ENCODE measurements at places on chromosomes 11 and 22.
A peak's percentile ranks its signal among the peaks of the same experiment; 100 is the strongest.

DNA sequence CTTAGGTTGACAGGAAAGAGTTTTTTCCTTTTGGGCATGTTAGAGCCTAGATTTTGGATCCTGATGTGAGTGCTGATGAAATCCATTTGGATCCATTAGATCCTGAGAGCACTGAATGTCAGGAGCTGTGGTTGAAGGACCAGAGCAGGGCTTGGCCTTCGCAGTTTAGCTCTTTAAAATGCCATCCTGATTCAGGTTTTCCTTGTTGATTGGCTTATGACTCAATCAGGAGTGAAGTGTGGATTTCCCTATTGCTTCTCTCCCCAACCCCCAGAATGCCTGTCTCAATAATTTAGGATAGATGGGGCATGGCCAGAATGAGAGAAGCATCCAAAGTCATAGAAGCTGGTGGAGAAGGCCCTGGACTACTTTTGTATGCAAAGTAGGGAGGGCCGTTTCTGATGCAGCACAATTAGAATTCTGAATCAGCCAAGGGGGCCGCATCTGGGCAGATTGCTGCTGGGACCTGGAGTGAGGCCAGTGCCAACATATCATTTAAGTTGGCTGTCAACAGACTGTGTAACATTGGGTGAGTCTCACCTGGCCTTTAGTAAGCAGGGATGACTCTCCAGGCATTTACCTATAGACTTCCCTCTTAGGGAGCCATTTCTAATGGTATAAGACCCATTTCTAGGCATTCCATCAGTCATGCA is 80.5 kb downstream of the TEAD1 start:
- no peak for DNase-seq

GRCh38 chr11:126188332-126189108 is 22.9 kb downstream of the RPUSD4 start:
- DNase-seq, result no peak

DNA sequence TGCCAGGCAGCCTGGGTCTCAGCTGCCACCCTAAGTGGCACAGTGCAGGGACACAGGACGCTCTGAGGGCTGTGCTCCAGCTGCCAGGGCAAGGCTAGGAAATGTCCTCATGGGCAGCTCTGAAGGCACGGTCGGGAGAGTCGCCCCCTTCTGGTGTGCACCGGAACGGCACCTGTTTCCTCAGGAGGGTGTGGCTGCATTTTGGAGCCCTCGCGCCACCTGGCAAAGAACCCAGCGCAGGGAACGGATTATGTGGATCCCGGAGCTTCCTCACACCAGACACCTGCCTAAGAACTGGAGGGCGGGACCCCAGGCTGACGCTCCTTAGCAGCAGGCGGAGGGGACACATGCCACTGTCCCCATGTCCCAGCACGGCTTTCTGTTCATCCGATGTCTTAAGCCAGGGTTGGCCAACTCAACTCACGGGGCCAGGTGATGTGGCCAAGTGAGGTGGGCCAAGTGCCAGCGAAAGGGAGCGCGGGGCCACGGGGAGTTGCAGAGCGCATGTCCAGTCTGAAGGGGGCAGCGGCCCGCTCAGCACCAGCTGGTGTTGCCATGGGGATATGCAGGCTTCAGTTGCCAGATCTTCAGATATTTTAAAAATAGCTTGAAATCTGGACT is 5.1 kb upstream of the SLC22A8 start:
- peak; percentile 77 for DNase-seq

- no peak for DNase-seq
These were observed 26.9 kb downstream of the MICAL3 start for GRCh38 chr22:17997456-17997855.

GRCh38 chr11:107405260-107405659 is 52.4 kb downstream of the CWF19L2 start:
- no peak for DNase-seq

DNA sequence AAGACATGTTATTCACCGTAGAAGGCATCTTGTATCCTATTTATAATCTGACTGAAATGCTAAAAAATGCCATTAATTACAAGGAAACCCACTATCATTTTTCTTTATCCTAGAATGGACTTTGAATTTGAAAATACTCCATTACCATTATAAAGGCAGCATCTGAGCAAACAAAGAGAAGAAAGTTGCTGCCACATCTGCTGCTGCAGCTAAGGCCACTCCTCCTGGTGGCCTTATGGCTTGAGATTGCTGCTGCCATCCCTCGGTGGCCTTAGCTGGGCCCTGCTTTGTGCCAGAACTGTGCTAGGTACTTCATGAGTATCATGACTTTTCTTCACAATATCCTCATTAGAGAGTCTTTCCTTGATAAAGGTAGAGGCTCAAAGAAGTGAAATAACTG is 1210.1 kb upstream of the TENM4 start:
- no peak for DNase-seq

GRCh38 chr11:88320149-88320559 is 17.4 kb downstream of the CTSC start:
- DNase-seq, result no peak

DNA sequence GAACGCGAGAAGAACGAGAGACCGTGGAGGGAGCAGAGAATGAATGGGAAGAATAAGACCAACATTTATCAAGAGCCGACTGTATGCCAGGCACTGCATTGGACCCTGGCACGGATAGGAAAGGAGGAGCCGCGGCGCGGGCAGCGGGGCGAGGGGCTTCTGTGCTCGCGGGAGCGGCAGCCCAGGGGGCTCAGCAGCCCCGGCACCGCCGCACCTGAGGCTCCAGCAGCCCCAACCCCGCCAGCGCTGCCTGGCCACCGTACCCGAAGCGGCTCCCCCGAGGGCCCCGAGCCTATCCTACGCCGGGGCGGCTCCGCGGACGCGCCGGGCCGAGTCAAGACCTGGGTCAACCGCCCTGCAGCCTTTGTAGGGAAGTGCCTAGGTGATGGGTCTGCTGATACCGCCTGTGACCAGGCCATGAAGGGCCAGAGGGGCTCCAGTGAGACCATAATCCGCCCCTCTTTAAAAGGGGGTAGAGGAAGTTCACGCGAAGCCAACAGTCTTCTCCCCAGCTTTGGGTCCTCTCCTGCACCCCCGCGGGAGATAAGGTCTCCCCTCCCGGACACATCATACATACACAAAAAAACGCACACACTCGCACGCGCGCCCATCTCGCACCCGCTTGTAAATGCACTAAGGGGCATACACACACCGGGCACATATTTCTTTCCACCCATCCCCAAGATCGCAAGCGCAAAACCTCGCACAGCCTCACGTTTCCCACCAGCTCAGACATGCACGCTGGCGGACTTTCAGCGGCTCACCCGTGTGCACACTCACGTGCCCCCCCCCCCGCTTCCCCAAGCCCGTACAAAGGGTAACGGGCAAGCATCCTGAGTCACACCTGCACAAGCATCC is 935 bp upstream of the RTN4RL2 start:
- DNase-seq, result no peak

GRCh38 chr11:130431331-130431773 is 2.9 kb upstream of the ADAMTS8 start:
- peak; percentile 64 for DNase-seq

DNA sequence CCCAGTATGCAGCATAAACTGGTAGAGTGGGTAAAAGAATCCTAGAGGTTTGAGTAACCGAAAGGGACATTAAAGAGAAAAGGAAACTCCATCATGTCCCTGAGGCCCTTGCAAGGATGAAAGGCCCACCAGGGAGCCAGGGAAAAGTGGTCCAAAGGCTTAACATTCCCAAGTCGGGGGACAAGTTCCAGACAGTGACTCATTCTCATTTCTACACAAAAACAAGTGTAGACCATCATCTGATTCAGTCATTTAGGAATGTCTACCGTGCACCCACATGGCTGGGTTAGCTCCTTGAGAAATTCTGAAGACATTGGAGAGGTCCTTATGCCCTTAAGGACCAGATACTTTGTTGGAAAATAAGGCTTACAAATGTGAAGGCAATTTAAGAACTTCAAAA is 4.8 kb upstream of the NOX4 start:
- no peak for DNase-seq

- no peak for DNase-seq
These were observed 29.7 kb downstream of the TRMU start for GRCh38 chr22:46365166-46365624.

DNA sequence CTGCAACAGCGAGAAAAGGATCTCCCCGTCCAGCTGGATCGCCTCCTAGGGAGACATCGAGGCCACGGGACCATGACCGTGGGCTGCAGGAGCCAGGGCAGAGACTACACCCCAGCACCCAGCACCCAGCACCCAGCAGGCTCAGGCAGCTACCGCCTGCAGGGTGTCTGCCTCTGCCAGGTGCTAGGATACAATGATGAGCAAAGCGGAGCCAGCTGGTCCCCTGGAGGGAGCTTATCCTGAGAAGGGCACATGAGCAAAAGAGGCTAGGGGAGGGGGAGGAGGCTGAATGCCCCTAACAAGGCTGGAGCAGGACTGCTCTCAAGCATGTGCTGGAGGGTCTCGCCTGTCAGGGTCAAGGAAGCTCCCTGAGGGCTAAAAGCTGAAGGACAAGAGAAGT is 4.8 kb upstream of the CASTOR1 start:
- no peak for DNase-seq

DNA sequence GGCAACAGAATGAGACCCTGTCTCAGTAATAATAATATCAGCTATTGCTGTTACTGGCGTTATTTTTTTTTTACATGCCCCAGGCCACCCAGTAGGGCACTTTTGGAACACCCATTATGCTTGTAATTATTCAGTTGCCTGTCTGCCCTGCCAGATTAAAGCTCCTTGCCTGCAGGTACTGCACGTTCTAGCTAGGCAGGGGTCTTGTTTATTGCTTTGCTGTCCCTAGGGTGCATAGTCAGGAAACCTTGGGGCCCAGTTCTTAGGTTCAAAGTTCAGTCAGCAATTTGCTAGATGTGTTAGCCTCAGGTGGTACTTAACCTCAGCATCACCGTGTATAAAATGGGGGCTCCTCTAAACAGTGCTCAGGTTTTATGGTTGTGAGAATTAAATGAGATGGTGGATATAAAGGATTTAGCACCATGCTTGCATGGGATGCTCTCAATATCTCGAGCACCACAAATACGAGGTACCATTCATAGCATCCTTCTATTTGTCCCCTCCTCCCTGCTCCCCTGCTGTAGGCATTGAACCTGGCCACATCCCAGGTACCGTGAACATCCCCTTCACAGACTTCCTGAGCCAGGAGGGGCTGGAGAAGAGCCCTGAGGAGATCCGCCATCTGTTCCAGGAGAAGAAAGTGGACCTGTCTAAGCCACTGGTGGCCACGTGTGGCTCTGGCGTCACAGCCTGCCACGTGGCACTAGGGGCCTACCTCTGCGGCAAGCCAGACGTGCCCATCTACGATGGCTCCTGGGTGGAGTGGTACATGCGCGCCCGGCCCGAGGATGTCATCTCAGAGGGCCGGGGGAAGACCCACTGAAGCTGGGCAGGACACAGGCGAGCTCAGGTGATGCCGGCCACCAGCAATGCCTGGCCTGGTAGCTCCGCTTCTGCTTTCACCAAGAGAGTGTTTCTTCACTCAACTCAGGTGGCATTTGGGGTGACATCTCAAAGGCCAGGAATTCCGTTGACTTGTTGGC is 9.4 kb downstream of the MPST start:
- no peak for DNase-seq

DNA sequence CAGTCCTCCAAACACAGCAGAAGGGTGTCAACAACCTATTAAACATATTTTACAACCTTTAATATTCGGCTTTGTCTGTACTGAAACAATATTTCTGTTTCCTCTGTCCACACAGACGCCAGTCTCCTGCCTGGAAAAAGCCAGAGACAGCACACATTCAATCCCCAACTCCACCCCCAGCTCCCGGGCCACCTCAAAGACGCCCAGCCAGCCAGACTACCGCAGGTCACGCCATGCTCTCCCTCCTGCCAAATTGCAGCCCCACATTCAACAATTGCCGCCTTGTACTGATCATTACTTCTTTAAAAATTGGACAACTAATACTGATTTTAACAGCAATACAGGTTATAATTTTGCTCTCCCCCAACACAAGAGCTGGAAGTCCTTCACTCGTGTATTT is 1.2 kb downstream of the SERGEF start:
- peak; percentile 38 for DNase-seq

DNA sequence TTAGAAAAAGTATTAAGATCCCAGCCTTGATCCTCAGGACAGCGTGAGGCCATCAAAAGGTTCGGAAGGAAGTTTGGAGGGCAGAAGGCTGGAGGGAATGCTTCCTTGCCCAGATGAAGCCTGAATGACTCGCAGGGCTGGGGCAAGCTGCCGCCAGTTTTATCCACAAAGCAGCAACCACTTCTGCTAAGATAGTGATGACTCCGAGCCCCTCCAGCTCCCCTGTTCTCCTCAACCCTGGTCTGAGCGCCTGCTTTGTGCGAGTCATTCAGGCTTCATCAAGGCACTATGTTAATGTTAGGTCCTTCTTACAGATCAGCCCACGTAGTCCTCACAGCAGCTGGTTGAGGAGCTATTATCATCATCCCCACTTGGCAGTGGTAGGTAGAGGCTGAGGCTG is 158.8 kb downstream of the COMMD9 start:
- DNase-seq, result no peak

- no peak for DNase-seq
These were observed 25.6 kb upstream of the OSBP start for GRCh38 chr11:59641156-59641555.

DNA sequence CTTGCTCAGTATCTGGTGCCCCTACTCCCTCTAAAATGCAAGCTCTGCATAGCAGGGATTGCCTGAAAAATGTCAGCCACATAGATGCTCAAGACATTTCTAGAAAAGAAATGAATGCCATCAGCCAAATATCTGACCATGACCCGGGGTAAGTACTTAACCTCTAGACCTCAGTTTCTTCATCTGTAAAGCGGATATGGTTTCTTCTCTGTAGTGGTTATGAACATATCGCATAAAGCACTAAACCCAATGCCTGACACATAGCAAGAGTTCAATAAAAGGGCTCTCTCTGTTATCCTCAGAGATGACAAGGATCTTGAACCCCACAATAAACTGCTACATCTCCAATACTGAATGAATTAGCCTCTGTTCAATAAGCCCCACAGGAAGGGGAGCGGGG is 122.6 kb downstream of the ABTB2 start:
- DNase-seq, result no peak

GRCh38 chr11:125374398-125374797 is 121.7 kb downstream of the FEZ1 start:
- DNase-seq, result no peak

DNA sequence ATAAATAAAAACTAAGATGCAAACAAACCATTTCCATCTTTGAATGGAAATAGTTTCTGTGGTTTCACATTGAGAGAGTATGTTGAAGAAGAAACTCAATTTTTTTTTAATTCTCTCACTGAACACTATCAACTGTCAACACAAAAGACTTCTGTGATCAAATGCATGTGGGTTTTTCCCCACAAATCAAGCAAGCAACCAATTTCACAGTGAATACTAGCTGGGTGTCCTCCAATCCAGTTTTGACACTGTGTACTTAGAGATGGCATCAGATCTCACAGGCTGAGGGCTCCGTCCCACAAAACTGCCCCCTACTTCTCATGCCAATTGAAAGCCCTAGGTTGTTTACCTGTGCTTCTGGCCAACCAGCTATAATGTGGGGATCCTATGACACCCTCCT is 34.5 kb downstream of the CTSC start:
- no peak for DNase-seq

GRCh38 chr22:27418261-27418660 is 383.3 kb downstream of the MN1 start:
- DNase-seq, result no peak
